Chondrocyte (in vitro differentiated cells): ENCODE measurements at places on chromosomes 2 and 18. TPM values are rescaled to one million over a fixed set of nuclear protein-coding genes. Genes with fewer than 3 reads are reported as not detected.

DNA sequence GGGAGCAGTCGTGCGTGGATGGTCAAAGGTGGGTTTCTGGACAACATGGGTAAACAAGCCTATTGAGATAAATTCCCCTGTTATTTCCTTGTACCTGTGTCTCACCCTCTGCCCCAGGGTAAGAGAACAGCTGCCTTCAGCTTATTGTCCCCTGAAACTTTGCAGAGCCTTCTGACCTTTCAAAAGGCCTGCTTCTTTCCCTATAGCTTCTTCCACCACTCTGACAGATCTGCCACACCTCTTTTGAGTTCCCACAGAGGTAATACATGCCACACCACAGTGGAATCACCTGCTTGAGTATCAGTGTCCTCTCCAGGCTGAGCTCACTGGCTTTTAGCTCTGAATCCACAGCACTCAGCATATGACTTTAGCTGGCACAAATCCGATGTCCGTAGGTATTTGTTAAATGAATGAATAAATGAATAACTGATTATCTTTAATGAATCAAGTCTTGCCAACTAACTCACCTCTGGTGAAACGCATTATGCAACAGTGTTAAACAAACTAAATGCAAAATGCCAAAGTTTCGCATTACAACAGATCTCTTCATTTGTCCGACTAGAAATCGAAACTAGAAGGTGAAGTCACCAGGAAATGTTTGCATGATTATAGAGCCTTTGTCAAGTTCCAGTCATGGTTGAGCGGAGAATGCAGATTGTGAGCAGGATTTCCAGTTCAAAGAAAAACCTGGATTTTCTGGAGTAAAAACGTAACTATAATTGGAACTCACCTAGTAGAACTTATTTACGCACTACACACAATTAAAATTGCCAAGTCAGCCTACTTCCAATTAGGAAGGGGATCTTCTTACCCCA lies 16.4 kb downstream of the DYNAP start:
- DNase-seq = no peak

- DNase-seq = no peak
These were observed 61.0 kb downstream of the RBMS1 start for GRCh38 chr2:160432633-160433032.

SLC38A11 gene
- 0.12 to 0.36 TPM (median 0.18 TPM) in 3 replicates for total RNA-seq

DNA sequence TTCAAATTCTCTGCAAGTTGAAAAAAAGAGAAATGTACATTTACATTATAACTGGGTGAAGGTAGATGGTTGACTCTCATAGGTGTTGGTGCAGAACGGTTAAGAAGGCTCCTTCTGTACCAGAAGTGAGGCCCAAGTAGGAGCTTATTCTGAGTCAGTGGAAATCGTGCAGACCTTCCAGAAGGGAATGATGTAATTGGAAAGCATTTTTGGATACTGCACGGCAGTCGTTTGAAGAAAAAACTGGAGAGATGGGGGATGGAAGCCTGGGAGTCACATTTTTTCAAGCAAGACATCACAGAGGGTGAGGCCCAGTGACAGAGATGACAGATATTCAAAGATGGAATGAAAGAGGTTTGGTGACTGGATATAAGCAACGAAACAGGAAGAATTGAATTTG lies 39.4 kb downstream of the HRH4 start:
- no peak for DNase-seq

DNA sequence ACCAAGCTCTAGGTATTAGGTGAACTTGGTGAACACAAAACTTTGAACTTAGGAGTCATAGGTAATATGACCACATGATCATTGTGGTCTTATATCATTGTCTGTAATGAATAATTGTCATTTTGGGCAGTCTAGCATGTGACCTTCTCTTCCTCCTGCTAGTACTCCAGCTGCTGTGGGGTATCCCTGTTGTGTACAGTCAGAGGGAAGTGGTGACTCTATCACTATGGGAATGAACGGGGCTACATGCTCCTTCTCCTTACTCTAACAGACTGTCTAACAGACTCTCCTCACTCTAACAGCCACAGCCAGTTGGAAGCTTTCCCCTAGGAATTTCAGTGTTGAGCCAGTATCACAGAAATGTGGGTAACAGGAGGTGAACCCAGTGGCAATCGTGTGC lies 68.2 kb upstream of the NEDD4L start:
- no peak for DNase-seq

ARHGEF33 gene
- total RNA-seq = 0.28 to 0.87 TPM (median 0.51 TPM) in 3 replicates

DNA sequence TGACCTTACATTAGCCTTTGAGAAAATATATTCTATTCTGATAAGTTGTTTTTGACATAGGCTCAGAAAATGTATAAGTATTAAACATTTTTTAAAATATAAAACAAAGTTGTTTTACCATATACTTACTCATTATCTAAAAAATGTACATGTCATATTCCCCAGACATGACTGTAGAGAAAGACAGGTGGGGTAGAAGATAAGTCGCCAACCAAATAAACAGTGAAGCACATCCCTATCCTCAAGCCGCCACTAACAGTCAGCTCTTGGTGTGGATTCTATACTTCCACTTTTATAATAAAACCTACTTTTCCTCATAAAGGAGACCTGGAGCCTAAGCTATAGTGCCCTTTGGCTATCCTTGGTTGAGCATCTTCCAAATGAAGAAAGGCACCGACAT lies 26.4 kb downstream of the GDF7 start:
- DNase-seq = no peak

DNA sequence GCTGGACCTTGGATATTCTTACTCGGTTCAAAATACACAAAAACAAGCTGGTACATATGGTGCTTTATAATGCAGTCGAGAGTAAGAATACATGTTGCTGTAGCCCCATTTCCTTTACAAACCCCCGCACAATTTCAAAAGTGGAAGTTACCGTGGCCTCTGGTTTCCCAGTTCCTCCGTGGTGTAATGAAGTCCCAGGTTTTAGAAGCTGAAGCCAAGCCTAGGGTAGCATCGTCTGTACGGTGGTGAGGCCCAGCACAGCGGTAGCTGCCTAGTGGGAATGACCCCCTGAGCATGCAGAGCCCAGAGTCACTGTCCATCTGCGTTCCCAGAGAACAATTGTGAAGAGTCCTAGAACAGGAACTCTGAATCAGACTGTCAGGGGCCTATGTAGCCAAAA lies 171.8 kb downstream of the ASXL3 start:
- DNase-seq = no peak

GRCh38 chr18:49861659-49862058 lies 48.3 kb upstream of the ACAA2 start:
- no peak for DNase-seq

GRCh38 chr2:70785137-70785911 lies 5.1 kb downstream of the FIGLA start:
- no peak for DNase-seq

DNA sequence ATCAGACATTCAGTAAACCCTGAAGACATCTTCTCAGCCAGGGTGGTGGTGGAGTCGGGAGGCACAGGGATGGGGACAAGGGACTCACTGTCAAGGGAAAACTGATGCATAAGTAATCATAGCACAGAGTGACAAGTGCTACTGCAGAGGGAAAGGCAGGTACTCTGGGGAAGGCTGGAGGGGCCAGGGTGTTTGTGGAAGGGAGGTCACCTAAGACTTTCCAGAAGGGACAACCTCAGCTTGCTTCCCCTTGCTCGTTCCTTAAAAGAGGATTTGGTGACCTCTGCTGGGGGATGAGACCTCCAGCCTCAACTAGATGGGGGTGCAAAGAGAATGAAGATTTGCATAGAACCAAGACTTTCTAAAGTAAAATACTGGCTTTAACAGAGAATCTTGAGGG lies 99.5 kb downstream of the SLC4A3 start:
- DNase-seq = no peak

ALK gene
- total RNA-seq = 0.07 to 0.08 TPM in 2 of 3 replicates, not detected in the other

GPAT2 gene
- total RNA-seq = not detected in 3 replicates
